ENCODE measurements at places on chromosomes 1 and 21.

DNA sequence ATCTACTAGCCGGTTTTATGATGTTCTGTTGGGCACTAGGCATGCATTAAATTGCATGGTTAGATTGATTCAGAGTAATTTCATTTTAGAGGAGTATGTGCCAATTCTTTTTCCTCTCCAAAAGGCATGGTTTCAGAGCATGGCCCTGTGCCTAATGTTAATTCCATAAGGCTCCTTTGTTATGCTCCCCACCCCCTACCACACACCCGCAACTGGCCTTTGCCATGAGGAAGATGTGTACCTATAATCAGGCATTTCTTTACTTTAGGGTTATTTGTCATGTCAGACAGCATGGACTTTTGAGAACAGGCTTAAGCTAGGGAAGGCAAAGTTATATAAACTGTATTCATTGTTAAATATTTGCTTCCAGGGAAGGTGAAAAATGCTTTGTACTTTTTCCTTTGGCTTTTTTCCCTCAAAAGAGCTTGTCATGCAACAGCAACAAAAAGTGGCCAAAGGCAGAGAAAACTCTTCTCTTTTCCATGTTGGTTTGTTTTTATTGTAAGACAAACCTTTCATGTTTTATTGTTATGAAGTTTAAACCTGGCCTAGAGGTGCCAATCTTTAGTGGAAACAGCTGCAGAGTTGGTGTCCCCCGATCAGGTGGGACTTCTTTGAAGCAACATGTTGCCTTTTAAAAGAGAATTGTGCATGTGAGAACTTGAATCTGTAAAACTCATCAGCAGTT lies 24.3 kb upstream of the NBL1 start:
- peak; percentile 76 for DNase-seq

GRCh38 chr1:216186141-216186540 lies 237.1 kb downstream of the USH2A start:
- no peak for DNase-seq

GRCh38 chr1:29634324-29634723 lies 398.0 kb downstream of the PTPRU start:
- DNase-seq, result no peak

GRCh38 chr1:228147151-228147693 lies 2.5 kb upstream of the GJC2 start:
- DNase-seq, result no peak

- DNase-seq, result no peak
Observed at GRCh38 chr1:2152954-2153353, 41.6 kb downstream of the FAAP20 start.

DNA sequence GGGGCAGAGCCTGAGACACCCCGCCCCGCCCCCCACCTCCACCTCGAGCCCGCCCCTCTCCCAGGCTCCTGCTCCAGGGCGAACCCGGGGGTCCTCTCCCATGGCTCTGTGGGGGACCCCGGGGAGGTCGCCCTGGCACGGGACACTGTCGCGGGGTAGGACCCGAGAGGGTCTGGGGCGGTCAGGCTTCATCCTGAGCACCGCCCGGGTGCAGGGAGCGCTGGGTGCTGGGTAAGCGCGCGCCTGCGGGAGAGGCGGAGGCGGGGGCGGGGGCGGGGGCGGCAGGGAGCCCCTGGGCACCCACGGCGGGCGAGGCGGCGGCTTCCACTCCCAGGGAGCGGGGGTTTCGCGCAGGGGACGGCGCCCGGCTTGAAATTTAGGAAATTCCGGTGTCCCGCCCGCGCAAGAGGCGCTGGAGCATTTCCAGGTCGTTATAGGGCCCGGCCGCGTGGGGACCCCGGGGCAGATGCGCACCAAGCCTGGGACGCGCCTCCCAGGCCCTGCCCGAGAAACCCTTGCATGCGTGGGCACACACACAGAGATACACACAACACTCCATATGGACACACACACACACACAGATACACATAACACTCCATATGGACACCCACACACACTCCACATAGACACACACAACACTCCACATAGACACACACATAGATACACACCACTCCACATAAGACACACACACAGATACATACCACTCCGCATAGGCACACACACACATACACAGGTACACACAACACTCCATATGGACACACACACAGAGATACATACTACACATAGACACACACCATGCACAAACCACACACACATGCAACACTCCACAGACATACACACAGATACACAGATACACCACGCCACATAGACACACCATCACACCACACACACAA lies 48.7 kb upstream of the SLC19A1 start:
- no peak for DNase-seq
